Activated naive CD8-positive, alpha-beta T cell treated with anti-CD3 and anti-CD28 coated beads, Interleukin-2, amount 50 U/mL, for 24 hours (primary cell): ENCODE measurements at places on chromosomes 5 and 9.

GRCh38 chr5:14155075-14155474, 11.9 kb downstream of the TRIO start:
- H3K4me1 ChIP-seq = peaks cover 7% of the 10 kb centered on the region
- H3K27me3 ChIP-seq = peaks cover 13% of the 10 kb centered on the region
- DNase-seq = no peak
- no peak overlapping the region for H3K27ac ChIP-seq
- H3K36me3 ChIP-seq = no peaks in the 10 kb centered on the region
- H3K4me3 ChIP-seq = no peak overlapping the region

- no peak overlapping the region for H3K4me3 ChIP-seq
- H3K4me1 ChIP-seq = no peaks in the 10 kb centered on the region
- no peak for DNase-seq
- no peaks in the 10 kb centered on the region for H3K36me3 ChIP-seq
These were observed 156.1 kb downstream of the GHR start for GRCh38 chr5:42579320-42579719.

DNA sequence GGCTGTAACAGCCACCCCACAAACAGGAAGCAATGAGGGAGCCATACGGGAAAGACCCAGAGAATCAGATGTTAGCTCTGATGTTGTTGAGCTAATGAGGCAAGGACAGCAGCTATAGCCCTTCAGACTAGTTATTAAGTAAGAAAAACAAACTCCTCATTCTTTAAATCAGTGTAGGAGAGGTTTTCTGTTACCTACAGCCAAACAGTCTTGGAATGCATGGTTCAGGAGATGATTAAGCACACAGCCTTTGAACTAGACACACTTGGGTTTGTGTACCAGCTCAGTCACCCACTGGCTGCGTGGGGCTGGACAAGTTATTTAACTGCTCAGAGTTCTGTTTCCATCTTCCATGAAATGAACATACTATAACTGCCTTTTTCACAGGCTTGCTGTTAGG, 68.1 kb downstream of the SPOCK1 start:
- no peaks in the 10 kb centered on the region for H3K4me1 ChIP-seq
- no peak overlapping the region for H3K27ac ChIP-seq
- no peaks in the 10 kb centered on the region for H3K36me3 ChIP-seq
- no peak overlapping the region for H3K4me3 ChIP-seq
- peaks cover 1% of the 10 kb centered on the region for H3K27me3 ChIP-seq
- no peak for DNase-seq

DNA sequence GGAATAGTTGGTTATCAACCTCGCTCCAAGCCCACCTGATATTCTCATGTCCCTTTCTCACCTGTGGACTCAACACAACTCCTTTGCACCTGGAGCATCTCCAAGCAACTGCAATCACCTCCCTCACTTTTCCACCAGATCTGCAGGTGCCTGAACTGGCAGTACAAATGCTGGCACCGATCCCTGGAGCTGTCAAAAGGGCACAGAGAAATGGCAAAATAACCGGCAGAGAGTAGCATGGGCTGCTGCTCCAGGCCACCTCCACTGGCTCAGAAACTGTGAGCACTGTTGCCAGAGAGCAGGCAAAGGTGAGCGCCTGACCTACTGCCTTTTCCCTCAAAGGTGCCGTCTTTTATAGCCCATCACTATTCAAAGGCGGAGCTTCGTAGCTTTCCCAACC, 14.7 kb downstream of the EQTN start:
- no peak overlapping the region for H3K27ac ChIP-seq
- no peak for DNase-seq
- H3K4me3 ChIP-seq = no peak overlapping the region
- peaks cover 9% of the 10 kb centered on the region for H3K27me3 ChIP-seq
- H3K36me3 ChIP-seq = no peaks in the 10 kb centered on the region

DNA sequence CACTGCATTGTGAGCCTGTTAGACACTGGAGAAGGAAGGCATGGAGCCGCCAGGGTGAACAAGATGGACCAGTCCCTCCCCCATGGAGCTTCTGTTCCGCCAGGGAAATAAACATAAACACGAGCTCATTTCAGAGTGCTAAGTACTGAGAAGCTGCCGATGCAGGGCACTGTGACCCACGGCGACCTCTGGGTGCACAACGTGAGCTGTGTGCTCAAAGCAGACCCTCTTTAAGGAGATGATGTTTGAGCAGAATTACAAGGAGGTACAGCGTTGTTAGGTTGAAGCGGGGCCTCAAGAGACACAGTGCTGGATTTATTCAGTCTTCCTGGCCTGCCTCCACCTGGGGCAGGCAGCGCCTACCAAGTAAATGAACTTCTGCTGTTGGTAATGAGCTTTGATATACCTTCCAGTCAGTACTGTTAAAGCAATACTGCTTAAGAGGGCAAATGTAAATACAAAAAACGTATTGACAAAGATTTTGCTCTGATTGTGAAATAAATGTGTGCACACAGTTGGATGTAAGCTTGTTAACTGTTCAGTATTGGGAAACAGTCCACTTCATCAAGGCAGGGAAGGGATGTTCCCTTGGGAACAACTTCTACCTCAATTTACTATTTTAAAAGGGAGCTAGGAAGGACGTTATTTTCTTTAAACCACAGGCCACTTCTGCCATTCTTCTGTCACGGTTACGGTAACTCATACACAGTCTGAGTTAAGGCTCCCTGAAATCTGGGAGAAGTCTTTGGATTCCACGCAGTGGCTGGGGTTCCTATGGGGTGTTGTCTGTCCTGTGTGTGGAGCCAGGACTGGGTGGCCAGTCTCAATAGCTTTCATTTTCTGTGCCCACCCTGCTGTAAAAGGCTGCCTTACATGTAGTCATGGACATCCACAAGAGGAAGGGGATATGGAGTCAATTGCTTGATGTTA, 48.9 kb upstream of the DMRT1 start:
- DNase-seq = no peak
- no peak overlapping the region for H3K27ac ChIP-seq
- no peaks in the 10 kb centered on the region for H3K27me3 ChIP-seq
- no peak overlapping the region for H3K4me3 ChIP-seq
- no peaks in the 10 kb centered on the region for H3K4me1 ChIP-seq

- no peak overlapping the region for H3K27ac ChIP-seq
- no peaks in the 10 kb centered on the region for H3K27me3 ChIP-seq
- H3K4me1 ChIP-seq = no peaks in the 10 kb centered on the region
- no peak overlapping the region for H3K4me3 ChIP-seq
These were observed 482.0 kb downstream of the DTWD2 start for GRCh38 chr5:118506217-118506852.

DNA sequence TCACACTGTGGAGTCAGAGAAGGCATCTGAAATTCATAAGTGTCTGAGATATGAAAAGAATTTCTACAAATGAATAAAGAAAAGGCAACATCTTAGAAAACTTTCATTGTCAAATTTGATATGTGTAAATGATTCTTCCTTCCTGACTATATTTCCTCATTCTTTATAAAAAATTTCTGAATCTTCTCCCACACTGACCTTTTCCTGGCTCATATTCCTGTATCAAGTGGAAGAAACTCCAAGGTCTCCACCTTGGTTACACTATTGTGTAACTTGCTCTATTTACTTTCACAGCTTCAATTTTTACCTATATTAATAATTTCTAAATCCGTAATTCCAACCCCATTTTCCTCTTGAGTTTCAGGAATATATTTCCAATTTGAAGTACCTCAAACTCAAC, 93.5 kb upstream of the FBXL7 start:
- H3K27ac ChIP-seq = no peak overlapping the region
- H3K4me3 ChIP-seq = no peak overlapping the region
- DNase-seq = no peak
- no peaks in the 10 kb centered on the region for H3K36me3 ChIP-seq
- no peaks in the 10 kb centered on the region for H3K27me3 ChIP-seq

GRCh38 chr5:141517880-141518617, 29.2 kb downstream of the PCDHGC5 start:
- peaks cover 2% of the 10 kb centered on the region for H3K27me3 ChIP-seq
- no peak for DNase-seq
- H3K36me3 ChIP-seq = peaks cover 62% of the 10 kb centered on the region
- no peak overlapping the region for H3K27ac ChIP-seq
- peaks cover 63% of the 10 kb centered on the region for H3K4me1 ChIP-seq

DNA sequence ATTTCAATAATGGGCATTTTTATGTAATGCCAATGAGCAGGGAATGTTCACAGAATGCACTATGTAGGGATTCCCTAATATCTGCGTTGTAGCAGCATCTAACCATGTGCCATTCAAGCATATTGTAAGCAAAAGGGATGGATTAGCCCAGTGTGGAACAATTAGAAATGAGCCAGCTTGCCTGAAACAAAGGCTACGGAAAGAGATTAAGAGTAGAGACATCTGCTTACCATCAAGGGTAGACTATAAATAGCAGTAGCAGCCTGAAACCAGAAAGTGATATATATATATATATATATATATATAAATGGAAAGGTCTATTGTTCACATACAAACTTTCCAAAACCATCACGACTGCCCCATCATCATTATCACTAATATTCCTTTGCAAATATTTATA, 31.9 kb upstream of the CEP120 start:
- peaks cover 8% of the 10 kb centered on the region for H3K4me1 ChIP-seq
- no peaks in the 10 kb centered on the region for H3K36me3 ChIP-seq
- H3K4me3 ChIP-seq = no peak overlapping the region

DNA sequence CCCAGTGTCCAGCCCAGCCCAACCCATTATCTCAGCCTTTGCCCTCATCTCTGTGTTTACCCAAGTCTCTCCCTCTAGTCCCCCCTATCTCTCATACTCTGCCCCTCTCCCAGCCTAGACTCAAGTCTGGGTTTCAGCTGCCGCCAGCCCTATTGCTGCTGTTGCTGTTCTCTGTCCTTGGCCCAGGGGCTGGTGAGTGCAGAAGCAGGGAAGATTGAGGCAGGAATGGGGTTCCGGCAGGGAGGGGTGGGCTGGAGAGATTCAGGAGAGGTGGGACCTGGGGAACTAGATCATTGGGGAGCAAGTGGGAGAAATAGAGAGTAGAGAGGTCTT, 702 bp downstream of the TMEM8B start:
- H3K4me1 ChIP-seq = peaks cover 22% of the 10 kb centered on the region
- peaks cover 2% of the 10 kb centered on the region for H3K27me3 ChIP-seq
- no peak overlapping the region for H3K27ac ChIP-seq
- DNase-seq = no peak
- H3K4me3 ChIP-seq = peak overlapping the region; percentile 78

GRCh38 chr5:88251048-88251711, 17.5 kb downstream of the TMEM161B start:
- DNase-seq = no peak
- peak overlapping the region; percentile 90 for H3K27ac ChIP-seq
- H3K27me3 ChIP-seq = no peaks in the 10 kb centered on the region
- H3K4me3 ChIP-seq = peak overlapping the region; percentile 29
- peaks cover 90% of the 10 kb centered on the region for H3K4me1 ChIP-seq
- peaks cover 65% of the 10 kb centered on the region for H3K36me3 ChIP-seq

- DNase-seq = no peak
- peaks cover 66% of the 10 kb centered on the region for H3K27me3 ChIP-seq
- peaks cover 14% of the 10 kb centered on the region for H3K4me1 ChIP-seq
- no peak overlapping the region for H3K27ac ChIP-seq
- H3K4me3 ChIP-seq = no peak overlapping the region
- no peaks in the 10 kb centered on the region for H3K36me3 ChIP-seq
These were observed 4.1 kb downstream of the SNCB start for GRCh38 chr5:176625966-176626875.

- H3K27me3 ChIP-seq = peaks cover 38% of the 10 kb centered on the region
- no peaks in the 10 kb centered on the region for H3K4me1 ChIP-seq
- H3K4me3 ChIP-seq = no peak overlapping the region
- no peak for DNase-seq
- H3K27ac ChIP-seq = no peak overlapping the region
These were observed 1.9 kb upstream of the KCNIP1 start for GRCh38 chr5:170501931-170502330.

DNA sequence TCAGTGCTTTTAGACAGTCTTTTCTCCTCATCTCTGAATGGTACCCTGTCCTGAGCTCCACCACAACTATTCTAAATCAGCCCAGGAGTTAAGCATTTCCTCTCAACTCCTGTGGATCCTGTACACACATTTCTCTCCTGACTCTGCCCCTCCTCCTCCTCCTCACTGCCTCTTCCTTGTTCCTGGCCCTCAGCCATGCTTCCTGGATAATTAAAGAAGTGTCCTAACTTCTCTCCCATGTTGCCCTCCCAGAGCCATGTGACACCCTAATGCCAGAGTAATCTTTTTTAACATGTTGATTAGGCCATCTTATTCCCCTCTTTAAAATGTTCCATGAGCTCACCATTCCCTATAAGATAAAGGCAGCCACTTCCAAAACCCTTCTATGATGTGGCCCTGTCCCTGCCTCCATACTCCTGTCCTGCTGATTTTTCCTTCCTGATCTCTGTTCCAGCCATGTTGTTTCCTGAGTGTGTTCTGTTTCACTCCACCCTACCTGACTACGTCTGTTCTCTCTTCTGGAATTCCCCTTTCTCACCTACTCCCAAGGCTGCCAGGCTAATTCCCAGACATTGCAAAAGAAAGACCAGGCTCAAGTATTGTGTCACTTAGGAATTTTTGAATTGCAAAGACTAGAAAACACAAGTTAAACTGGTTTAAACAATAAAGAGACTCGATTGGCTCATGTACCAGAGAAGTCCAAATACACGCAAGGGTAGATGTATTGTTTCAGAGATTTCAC, 295.2 kb downstream of the MAST4 start:
- no peak overlapping the region for H3K4me3 ChIP-seq
- peaks cover 2% of the 10 kb centered on the region for H3K4me1 ChIP-seq
- no peak for DNase-seq
- peaks cover 10% of the 10 kb centered on the region for H3K27me3 ChIP-seq
- no peak overlapping the region for H3K27ac ChIP-seq
- no peaks in the 10 kb centered on the region for H3K36me3 ChIP-seq

DNA sequence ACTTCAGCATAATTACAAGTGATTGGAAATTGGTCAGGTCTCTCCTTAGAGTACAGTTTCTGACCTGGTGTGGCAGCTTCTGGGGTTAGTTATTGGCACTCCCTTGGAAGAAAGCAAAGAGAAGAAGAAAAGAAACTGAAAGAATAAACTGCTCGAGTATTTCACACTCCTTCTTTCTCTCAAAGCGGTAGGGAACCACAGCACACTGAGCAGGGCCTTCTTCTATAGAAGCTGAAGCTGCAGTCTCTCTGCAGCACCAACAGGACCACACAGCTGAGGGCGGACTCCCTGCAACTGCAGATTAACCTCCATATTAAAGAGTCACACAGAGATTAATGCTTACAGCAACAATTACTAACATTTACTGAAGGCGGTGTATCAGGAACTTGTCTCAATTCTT, 152.0 kb downstream of the TRPM6 start:
- H3K27me3 ChIP-seq = peaks cover 4% of the 10 kb centered on the region
- H3K36me3 ChIP-seq = no peaks in the 10 kb centered on the region
- DNase-seq = no peak
- H3K4me1 ChIP-seq = no peaks in the 10 kb centered on the region

- H3K27me3 ChIP-seq = peaks cover 4% of the 10 kb centered on the region
- H3K4me1 ChIP-seq = peaks cover 11% of the 10 kb centered on the region
- H3K36me3 ChIP-seq = no peaks in the 10 kb centered on the region
- DNase-seq = no peak
- H3K4me3 ChIP-seq = no peak overlapping the region
- no peak overlapping the region for H3K27ac ChIP-seq
These were observed 124.8 kb upstream of the LMX1B start for GRCh38 chr9:126488881-126489404.

GRCh38 chr5:66645039-66645438, 48.8 kb downstream of the MAST4 start:
- H3K4me1 ChIP-seq = no peaks in the 10 kb centered on the region
- no peak overlapping the region for H3K4me3 ChIP-seq
- peaks cover 11% of the 10 kb centered on the region for H3K27me3 ChIP-seq
- no peak overlapping the region for H3K27ac ChIP-seq
